ENCODE measurements at places on chromosomes 12 and 14.

DNA sequence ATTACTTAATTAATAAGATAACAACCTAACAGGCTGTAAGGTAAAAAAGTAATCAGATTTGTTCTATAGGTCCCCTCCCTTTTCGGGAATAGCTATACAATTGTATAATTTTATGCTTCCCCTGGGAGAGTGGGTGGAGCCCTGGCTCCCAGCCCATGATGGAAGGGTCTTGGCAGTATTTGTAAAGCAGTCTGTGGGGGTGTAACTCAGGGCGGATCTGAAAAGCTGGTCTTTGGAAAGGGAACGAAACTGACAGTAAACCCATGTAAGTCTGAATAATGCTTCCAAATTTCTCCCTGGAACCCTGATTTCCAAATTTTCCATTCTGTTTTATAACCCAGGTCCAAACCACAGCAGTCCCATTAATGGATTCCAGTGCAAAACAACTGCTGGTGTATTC, 110.4 kb downstream of the DAD1 start:
- no peak for DNase-seq

GRCh38 chr14:102200690-102201352, 61.1 kb downstream of the WDR20 start:
- peak; percentile 53 for DNase-seq

GRCh38 chr12:47346251-47347019, 266.7 kb upstream of the AMIGO2 start:
- DNase-seq: no peak

DNA sequence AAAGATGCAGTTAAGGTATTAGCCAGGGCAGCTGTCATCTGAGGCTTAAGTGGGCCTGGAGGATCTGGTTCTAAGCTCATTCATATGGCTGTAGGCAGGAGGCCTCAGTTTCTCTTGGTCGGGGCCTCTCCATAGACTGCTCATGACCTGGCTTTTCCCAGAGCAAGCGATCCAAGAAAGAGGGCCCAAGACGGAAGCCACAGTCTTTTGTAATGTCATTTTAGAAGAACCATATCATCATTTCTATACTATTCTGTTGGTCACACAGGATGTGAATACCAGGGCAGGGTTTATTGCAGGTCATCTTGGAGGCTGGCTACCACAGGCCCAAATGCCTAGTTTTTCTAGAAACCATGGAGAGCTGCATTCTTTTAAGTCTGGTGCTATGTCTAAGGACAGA, 47.7 kb downstream of the GNG2 start:
- no peak for DNase-seq

DNA sequence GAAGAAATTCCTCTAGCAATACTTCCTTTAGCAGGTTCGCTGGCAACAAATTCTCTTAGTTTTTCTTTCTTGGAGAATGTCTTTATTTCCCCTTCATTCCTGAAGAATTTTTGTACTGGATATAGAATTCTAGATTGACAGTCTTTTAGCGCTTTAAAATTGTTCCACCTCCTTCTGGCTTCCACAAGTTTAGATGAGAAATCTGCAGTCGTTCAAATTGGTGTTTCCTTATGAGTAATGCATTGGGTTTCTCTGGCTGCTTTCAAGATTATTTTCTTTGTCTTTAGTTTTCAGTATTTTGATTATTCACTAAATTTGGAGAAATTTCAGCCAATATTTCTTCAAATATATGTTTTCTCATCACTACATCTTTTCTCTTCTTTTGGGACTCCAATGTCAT, 33.3 kb upstream of the FGF6 start:
- no peak for DNase-seq

DNA sequence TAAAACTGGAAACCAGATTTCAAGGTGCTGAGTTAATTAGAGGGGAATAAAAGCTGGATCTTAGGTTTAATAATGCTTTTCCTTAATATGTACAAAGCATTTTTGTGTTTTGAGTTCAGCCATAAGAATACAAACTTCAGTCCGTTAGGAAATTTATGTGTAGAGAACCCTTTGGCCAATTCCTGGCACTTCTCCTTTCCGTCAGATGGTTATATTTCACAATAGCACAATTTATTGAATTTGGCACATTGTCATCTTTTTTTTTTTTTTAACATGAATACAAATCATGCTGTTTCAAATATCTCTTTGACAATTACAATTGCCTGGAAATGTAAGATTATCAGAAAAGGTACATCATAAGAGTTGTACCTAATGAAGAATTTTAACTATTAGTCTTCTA, 56.2 kb upstream of the DDHD1 start:
- DNase-seq: no peak

GRCh38 chr12:41566703-41567102, 378.6 kb downstream of the PDZRN4 start:
- DNase-seq: no peak

DNA sequence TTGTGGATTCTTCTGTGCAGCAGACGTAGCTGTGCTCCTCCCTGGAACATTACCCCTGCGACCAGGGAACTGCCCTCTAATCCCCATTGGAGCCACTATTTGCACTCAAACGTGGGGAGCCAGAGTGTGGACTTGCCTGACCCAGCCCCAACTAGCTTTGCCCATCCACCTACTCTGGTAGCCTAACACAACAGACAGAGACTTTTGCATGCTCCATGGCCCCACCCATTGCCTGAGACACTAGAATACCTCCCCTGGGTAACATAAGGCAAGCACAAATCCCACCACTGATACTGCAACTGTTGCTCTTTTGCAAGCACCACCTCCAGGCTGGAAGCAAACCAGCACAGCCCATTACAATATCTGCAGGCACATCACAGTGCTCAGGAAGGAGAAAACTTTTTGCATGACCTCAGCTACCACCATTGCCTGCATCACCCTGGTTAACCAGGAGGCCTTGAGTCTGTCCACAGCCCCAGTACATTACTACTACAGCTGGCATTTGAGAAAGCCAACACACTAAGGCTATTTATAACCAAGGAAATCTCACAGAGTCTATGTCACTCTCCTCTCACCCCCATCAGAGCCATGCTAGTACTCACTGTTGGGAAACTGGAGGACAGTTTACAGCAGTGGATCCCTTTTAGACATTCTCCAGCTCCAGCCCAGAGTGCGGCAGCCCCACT, 15.0 kb downstream of the CEP128 start:
- DNase-seq: no peak

GRCh38 chr14:40903709-40904108, 703.0 kb upstream of the LRFN5 start:
- DNase-seq: no peak

GRCh38 chr12:5511644-5512600, 80.0 kb downstream of the NTF3 start:
- peak; percentile 4 for DNase-seq

DNA sequence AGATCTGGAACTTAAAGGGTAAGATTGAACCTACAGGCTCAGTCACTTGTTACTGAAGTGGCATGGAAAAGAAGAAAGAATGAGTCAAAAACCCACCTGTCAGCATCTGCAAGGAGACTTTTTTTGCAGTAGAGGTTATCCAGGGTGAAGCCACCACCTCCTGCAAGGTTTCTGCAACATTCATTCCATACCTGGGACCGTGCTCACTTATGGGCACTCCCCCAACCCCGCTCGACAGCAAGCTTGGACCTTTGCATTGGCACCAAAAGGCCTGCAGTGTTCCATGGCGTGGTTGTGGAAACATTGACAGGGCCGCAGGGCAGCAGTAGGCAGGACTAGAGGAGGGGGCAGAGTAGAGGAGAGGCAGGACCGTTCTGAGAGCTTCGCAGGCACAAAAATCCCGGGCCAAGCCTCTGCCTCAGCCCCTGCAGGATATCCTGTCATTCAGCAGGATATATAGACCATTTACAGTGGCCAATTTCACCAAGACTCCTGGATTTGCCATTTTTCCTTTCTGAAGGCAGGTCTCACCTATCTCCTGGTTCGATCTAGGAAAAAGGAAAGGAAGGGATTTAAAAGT, at the start of gene STAB2:
STAB2 (plus strand) TSS at position 483 of the 580 bp plus-strand sequence. CDS start 204 bp downstream, outside the sequence.
- no peak for DNase-seq

DNA sequence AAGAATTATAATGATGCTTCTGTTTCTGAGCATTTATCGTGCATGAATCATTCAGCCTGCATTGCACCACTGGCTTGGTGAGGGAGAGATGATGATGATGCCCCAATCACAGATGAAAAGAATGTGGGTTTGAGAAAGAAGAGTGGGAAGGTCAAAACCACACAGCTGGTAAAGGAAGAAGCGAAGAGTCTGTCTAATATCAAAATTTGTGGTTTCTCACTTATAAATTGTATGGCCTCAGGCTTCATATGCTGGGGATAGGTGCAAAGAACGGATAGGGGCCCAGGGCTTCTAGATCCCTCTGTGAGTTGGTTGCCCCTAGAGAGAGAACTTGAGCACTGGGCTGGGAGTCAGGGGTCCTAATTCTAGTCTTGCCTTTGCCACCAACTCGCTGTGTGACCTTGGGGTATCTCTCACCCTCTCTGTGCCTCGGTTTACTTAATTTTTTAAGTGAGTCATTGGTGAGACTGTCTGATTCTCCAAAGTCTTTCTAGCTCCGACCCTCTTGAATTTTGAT, 2.2 kb downstream of the OASL start:
- DNase-seq: peak; percentile 71

- DNase-seq: no peak
Measured at GRCh38 chr12:99111600-99111999, 466.5 kb downstream of the APAF1 start.

DNA sequence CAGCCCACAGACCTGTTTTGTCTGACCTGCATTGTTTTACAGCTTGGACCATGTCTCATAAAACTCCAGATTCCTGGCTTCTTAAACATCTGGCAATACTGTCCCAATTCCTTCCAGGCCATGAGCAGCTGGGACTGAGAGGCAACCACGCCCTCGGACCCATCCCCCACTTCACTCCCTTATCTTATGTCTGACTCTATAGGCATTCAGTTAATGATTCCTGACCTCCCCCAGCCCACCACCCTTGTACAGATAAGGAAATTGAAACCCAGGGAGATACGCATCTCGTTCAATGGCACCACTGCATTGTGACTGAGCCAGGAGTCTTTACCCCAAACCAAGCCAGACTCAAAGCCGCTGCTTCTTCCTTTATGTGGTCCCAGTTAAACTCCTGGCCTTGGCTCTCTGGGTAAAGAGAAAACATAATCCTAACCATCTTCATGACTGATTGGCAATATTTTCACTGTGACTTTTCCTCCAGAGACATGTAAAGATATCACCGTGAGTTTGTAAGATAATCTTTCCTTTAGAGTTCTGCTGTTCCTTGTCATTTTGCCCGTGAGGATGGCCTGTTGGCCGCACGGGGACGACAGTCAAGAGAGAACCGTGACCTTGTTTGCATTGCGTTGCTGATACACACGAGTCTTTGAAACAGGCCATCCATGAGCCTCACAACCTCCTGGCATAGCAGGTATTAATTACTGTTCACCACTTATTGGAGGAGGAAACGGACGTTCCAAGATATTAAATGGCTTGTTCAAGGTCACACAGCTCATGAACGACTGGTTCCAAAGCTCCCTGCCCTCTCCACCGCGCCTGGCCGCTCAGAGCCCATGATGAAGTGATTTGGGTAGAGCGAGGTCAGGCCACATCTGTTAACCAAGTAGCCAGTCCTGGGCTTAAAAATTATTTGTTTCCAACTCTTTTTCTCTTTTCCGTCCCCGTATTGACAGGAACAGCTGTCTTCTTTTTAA, 39.4 kb downstream of the MAP1LC3B2 start:
- DNase-seq: no peak

DNA sequence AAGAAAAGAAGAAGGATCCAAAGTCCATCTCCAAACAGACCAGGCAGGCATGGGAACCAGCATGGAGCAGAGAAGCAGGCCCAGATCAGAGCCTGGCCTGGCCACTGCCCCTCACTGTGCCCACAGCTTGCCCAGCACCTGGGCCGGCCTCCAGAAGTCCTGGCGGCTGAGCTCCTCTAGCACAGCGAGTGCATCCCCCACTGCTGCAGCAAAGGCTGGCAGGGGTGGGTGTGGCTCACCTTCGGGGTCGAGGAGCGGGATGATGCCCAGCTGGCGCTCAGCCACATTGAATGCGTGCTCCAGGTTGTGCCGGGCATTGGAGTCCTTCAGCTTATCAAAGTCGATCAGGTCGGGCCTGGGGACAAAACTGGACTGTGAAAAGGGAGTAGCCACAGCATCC, 78.7 kb downstream of the SPTB start:
- no peak for DNase-seq

- DNase-seq: no peak
Measured at GRCh38 chr12:57342207-57342691, 88.6 kb downstream of the R3HDM2 start.

- no peak for DNase-seq
Measured at GRCh38 chr14:57266065-57266464, 2.6 kb downstream of the EXOC5 start.

GRCh38 chr14:63301891-63302534, 16.7 kb downstream of the GPHB5 start:
- DNase-seq: no peak

- no peak for DNase-seq
Measured at GRCh38 chr12:38144601-38145436, 171.8 kb upstream of the ALG10B start.

- no peak for DNase-seq
Measured at GRCh38 chr12:54716261-54716660, 68.1 kb upstream of the DCD start.

GRCh38 chr12:56831936-56832335, 68.8 kb downstream of the HSD17B6 start:
- no peak for DNase-seq

Data from T-helper 2 cell (primary cell).